ENCODE measurements at places on chromosomes 11 and 22. TPM values are rescaled to one million over a fixed set of nuclear protein-coding genes. Genes with fewer than 3 reads are reported as not detected.

The KLHL35 gene
- total RNA-seq: 1.3 TPM

The OR10D3 gene
- total RNA-seq: not detected

The OLFML1 gene
- total RNA-seq: not detected

The SAA4 gene
- 2.6 TPM for total RNA-seq

The OR8D2 gene
- not detected for total RNA-seq

The GLYAT gene
- total RNA-seq: not detected

All from Calu3 (cell line).